Ovary (tissue), 10 donors: ENCODE measurements at places on chromosomes 2 and 18. TPM values are rescaled to one million over a fixed set of nuclear protein-coding genes. Genes with fewer than 3 reads are reported as not detected.

IL18R1 gene
- 0.83 TPM for total RNA-seq

EPB41L5 gene
- total RNA-seq = 39.5 TPM

NYAP2 gene
- not detected for total RNA-seq

PRSS56 gene
- not detected for total RNA-seq

IL1R2 gene
- 0.91 TPM for total RNA-seq

SEPTIN2 gene
- 319 TPM for total RNA-seq
